Stimulated activated CD4-positive, alpha-beta T cell treated with anti-CD3 and anti-CD28 coated beads, TNF-alpha, amount 100 ng/mL, for 4 hours (primary cell): ENCODE measurements at places on chromosomes 12 and 14.

DNA sequence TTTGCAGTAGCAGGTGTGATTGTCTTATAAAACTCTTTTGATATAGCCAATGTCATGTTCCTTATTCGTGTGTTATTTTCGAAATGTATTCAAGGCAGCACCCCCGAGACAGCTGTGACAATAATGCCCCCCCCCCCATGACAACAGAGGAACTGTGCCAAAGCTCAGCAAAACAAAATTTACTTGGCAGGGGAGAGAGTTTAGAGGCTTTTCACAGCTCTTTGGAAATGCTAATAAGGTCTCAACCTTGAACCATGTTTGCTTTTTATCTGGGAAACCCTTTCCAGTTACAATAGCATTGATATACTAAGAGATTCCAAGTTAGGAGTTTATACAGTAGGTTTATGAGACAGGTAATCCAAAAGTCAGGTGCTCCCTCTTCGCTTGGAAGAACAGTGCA lies 56.4 kb upstream of the USP44 start:
- DNase-seq: no peak

GRCh38 chr14:95994593-95994928 lies 44.6 kb upstream of the C14orf132 start:
- DNase-seq: no peak

DNA sequence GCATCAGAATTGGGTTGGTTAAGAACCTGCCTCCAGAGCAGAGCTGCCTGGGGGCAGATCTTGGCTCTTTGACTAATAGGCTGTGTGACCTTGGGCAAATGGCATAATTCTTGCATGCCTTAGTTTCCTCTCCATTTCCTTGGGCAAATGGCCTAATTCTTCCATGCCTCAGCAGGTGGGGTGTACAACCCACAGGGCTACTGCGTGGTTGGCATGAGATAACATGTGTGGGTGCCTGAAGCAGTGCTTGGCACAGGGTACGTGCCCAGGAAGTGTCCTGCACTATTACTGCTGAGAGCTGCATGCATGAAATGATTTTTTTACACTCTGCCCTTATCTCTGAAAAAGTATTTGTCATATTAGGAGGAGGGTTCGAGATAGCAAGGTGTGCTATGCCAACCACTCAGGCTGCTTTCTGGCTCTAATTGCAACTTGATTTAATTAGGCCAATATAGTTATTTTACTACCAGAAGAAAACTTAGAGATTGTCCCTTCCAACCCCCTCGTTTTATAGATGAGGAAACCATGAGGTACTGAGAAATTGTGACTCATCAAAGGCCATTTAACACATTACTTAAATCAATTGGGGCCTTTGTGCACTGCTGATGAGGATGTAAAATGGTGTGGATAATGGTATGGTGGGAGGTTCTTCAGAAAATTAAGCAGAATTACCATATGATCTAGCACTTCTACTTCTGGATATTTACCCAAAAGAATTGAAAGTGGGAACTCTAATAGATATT lies 161.6 kb upstream of the HIF1A start:
- DNase-seq: no peak

DNA sequence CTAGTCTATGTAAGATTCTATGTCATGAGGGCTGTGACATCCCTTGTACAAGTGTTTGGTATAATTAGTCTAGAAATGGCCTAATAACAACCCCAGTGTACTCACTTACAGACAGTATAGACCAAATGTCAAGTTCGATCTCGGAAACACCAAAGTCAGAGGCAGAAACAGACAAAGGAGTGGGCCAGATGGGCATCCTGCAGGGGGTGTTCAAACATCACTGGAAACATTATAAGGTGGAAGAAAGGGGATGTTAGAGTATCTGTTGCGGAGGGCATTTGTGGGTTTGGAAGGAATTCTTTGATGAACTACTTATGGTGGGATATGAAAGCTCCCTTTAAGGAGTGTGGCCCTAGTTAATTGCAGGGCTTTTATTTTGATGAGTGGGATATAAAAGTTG lies 134.6 kb downstream of the ESR2 start:
- DNase-seq: no peak

GRCh38 chr12:27672051-27672450 lies 24.2 kb upstream of the REP15 start:
- no peak for DNase-seq

DNA sequence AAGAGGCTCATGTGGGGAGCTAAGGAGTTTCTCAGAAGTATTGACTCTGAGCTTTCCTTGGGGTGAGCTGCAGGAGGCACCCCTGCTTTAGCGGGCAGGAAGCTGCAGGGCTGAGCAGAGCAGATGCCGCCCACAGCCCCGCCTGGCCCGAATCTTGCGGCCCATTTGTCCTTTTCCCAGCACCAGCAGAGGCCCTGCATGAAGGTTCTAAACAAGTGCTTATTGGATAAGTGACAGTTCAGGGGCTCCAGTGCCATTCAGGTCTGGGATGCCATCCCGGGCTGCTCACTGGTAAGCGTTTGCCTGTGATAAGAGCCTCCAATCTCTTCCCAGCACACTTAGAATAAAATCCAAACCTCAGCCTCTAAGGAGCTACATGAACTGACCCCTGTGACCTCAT lies 11.4 kb downstream of the RILPL1 start:
- no peak for DNase-seq

- no peak for DNase-seq
Observed at GRCh38 chr12:10941916-10942607, 3.0 kb upstream of the TAS2R14 start.

DNA sequence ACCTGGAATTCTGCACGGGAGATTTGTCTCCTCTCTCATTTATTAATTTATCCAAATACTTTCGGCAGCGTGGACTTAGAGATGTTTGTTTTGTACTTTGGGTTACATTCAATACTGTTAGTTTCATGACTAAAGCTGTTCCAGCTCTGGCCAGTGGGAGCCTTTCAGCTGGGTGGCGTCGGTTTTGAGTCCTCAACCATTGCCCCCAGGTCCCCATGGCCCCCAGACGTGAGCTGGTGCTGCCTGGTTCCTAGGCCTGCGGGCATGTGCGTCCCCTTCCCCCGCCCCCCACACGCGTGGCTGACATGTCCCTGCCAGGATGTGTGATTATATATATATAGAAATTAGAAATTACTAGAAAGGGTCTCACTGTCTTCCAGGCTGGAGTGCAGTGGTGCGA lies 48.2 kb downstream of the KIF26A start:
- DNase-seq: no peak

DNA sequence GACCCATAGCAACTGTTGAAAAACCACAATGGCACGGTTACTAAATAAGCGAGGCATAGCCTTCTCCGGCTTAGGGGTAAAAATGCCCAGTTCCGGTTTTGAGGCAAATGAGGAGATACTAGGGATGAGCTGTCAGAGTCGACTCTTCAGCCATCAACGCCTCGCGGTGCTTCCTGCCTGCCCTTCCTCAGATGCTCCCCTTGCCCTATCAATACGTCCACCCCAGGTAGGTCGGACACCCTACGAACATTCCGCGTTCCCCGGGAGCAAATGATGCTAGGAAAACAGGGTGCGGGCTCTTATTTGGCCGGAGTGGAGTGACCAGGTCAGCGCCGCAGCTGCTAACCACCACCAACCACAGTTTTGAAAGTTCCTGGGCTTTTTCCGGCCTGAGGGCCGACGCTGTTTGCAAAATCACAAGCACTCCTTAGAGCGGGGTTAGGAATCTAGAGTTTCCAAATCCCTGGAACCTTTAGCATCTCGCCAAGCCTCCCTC lies 1.2 kb downstream of the SRSF9 start:
- no peak for DNase-seq

- DNase-seq: no peak
Observed at GRCh38 chr14:50044042-50044651, 72.2 kb downstream of the VCPKMT start.

DNA sequence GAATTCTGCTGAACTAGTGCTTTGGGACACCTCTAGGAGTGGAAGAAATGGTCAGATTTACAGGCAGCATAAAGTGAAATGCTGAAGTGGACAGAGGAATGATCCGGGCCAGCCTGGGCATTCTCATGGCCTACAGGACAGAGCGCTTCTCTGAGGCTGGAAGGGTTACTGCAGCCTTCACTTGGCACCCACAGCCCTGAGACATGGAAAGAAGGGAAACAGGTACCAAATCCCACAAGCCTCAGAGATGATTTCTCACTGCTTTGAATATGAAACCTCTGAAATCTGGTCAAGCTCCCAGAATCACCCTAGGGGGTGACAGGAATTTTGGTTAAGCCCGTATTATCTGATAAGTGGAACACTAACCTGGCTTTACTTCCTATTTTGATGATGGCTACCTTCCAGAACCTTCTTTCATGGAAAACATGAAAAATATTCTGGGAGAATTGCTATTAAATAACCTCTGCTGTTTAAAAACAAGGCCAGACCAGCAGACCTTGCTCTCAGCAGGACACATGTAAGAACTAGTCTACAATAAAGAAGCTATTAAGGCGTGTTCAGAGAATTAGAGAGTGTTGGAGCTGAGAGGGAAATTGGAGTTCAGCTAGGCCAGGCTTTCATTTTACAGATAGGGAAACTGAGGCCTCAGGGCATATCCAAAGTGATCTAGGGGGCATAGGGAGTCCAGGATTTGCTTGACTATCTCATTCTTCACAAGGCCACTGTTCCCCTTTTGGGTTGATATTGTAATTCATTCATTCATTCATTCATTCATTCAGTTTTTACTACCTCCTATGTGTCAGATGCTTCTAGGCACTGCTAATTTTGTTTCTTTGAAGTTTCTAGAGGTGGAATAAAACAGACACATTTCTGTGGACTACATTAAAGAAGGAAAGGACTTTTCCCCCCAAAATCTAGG lies 281.5 kb downstream of the ZFP36L1 start:
- DNase-seq: no peak

DNA sequence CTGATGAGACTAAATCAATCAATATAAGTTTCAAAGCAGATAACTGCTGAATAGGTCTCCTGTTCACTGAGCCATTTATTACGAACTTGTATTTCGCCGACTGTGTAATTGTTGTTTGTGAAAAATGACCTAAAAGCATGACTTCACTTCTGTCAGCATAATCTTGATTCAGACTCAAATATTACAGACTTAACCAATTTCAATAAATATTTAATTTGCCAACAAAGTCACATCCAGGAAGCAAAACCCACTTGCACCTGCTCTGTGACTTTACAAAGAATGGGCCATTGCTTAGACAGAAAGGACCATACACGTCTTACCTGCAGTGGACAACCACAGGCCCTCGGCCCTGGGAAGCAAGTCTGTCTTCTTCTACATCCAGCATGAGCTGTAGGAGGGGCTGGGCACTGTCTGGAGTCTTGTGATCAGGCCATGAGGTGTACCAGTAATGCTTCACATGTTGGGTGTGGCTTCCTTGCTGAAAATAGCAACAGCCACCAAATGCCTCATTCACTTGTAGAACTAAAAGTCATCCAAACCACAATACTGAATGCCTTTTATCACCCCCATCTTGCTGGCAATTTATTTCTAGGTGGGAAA lies 23.5 kb upstream of the PTPRB start:
- DNase-seq: no peak

DNA sequence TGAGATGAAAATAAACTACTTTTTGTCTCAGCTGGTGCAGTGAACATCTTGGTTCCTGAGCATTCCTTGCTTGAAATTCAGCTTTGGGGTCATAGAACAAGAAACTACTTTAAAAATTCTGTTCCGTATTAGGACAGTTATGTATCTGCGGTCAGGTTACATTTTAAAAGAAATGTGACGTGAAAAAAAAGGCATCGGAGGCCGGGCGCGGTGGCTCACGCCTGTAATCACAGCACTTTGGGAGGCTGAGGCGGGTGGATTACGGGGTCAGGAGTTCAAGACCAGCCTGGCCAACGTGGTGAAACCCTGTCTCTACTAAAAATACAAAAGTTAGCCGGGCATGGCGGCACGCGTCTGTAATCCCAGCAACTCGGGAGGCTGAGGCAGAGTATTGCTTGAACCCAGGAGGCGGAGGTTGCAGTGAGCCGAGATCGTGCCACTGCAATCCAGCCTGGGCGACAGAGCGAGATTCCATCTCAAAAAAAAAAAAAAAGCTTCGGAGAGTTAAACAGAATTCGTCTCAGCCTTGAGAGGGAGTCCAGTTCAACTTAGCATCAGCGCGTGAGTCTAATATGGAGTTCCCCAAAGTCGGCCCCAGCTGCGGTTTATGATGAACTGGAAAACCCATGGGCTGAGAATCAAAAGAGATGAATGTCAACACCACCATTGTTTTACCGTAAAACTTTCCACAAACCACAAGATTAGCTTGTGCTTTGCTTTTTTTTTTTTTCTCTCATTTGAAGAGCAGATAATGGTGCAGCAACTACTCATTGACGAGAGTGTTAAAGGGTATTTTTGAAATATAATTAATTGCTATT lies 2.1 kb upstream of the SLC2A13 start:
- DNase-seq: no peak

GRCh38 chr12:57553343-57554202 lies 3.7 kb downstream of the KIF5A start:
- DNase-seq: no peak

DNA sequence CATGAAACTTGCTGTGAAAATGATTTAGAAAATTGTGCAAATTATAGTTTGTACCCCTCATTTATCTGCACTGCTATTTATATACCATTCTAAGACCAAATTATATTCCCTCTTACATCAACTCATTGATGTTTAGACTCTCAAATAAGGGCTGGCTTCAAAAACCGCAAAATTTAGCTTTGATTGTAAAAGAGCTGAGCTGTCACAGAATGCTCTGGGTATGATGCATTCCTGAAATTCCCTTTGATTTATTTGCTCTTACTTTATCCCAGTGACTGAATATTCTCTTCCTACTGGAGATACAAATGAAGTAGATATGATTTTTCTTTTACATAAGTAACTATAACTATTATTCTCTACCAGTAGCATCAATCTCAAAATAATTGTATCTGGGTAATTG lies 78.0 kb upstream of the TMTC2 start:
- no peak for DNase-seq

DNA sequence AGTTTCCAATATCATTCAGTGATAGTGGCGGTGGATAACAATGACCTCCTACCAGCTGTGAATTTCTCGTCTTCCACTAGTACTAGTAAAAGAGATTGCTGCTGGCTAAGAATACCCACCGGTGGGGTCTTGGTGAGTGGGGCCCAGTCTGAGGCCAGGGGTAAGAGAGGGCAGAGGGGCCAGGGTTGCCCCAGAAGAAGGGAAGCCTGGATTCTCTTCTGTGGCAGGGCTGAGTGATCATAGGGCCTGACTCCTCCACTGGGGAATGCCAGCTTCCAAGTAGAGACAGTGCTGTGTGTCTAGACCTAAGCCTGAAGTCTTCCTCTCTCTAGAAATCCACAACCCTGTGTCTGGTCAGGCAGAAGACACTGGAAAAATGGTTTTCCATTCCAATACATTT lies 5.8 kb upstream of the TMEM63C start:
- no peak for DNase-seq

GRCh38 chr12:61991661-61992060 lies 268.5 kb upstream of the USP15 start:
- DNase-seq: no peak

- peak; percentile 13 for DNase-seq
Observed at GRCh38 chr12:120971299-120972180, 6.8 kb upstream of the HNF1A start.
